ENCODE measurements at places on chromosomes 2 and 18.

DNA sequence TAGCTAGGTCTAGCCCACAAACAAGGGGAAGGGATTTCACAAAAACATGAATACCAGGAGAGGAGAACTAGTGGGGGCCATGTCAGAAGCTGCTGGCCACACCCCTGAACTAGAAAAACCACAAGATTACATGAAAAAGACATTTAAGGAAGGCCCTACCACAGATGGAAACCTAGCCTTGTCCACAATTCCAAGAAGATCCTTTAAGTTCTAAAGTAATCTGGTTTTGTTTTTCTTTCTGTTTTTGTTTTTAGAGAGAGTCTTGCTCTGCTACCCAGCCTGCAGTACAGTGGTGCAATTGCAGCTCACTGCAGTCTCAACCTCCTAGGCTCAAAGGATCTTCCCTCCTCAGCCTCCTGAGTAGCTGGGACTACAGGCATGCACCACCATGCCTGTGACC lies 34.2 kb upstream of the CAB39 start:
- H3K4me3 ChIP-seq: no peak overlapping the region
- H3K27ac ChIP-seq: no peak overlapping the region
- DNase-seq: no peak
- H3K36me3 ChIP-seq: no peaks in the 10 kb centered on the region
- no peaks in the 10 kb centered on the region for H3K27me3 ChIP-seq

GRCh38 chr2:230790981-230791380 lies 73.8 kb upstream of the ITM2C start:
- no peak overlapping the region for H3K27ac ChIP-seq
- peaks cover 25% of the 10 kb centered on the region for H3K36me3 ChIP-seq
- H3K4me1 ChIP-seq: peaks cover 40% of the 10 kb centered on the region
- no peak overlapping the region for H3K4me3 ChIP-seq
- no peak for DNase-seq
- no peaks in the 10 kb centered on the region for H3K27me3 ChIP-seq

DNA sequence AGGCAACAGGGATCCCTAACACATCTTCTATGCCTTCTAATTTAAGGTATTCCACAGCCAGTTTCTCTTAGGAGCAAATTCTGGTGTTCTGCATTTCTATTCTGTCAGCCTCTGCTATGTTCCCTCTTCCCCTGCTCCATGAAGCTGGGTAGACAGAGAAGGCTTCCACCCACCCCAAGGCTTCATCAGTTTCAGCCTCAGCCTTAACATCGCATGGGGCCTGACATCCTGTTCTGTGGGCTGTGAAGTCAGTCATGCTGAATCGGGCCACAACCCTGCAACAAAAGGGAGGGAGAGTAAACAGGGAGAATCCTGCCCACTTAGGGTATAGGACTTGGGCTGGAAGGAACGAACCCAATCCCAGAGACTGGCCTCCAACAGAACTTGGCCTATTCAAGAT lies 70.6 kb upstream of the PPM1B start:
- H3K4me1 ChIP-seq: no peaks in the 10 kb centered on the region
- H3K27ac ChIP-seq: no peak overlapping the region
- no peaks in the 10 kb centered on the region for H3K36me3 ChIP-seq
- no peak for DNase-seq
- H3K27me3 ChIP-seq: no peaks in the 10 kb centered on the region
- no peak overlapping the region for H3K4me3 ChIP-seq

DNA sequence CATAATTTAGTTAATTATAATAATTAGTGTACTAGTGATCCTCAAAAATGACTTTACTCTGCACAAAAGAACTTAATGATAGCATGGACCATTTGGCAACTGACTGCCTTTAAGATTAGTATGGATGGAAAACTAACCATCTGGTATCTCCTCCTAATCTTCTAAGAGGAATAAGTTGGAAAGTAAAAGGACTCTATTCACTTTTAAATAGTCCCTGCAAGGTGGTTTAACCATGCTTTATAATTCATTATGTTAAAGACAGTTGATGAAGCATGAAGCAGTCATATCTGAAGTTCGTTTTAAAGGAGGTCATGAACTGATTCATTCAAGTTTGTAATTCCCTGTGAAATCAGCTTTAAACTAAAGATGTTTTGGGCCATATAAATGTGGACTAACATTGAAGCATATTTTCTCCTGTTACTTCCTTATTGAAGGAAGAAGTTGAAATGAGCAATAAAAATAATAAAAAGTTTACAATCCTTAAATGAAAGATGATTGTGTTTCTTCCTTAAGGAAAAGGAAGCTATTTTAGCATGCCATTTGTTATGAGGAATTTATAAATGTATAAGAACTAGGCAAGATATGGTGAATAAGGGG lies 446.0 kb downstream of the XIRP2 start:
- H3K27ac ChIP-seq: no peak overlapping the region
- no peak overlapping the region for H3K4me3 ChIP-seq
- no peaks in the 10 kb centered on the region for H3K27me3 ChIP-seq

DNA sequence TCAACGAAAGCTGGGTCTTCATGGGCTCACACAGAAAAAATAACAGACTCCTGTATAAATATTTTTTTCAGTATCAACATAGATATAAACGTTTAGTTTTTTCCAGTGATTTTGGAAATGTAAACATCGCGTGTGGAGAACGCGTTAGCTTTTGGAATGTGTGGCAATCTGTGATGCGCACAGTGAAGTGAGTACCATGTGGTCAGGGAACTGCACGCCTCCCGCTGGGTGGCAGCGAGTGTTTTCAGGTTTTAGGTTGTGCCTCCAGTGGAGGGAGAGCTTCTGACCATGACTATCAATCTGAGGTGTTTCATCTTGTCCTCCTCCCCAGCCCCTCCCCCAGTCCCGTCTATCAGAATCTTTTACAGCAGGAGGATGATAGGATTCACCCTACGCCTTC lies 127.8 kb downstream of the ARHGAP28 start:
- H3K36me3 ChIP-seq: no peaks in the 10 kb centered on the region
- H3K27me3 ChIP-seq: no peaks in the 10 kb centered on the region
- no peak for DNase-seq
- no peak overlapping the region for H3K4me3 ChIP-seq
- no peaks in the 10 kb centered on the region for H3K4me1 ChIP-seq

- H3K27me3 ChIP-seq: peaks cover 4% of the 10 kb centered on the region
- H3K4me1 ChIP-seq: no peaks in the 10 kb centered on the region
- no peaks in the 10 kb centered on the region for H3K36me3 ChIP-seq
- no peak overlapping the region for H3K27ac ChIP-seq
- no peak for DNase-seq
- no peak overlapping the region for H3K4me3 ChIP-seq
These were observed 32.1 kb upstream of the SH3BP4 start for GRCh38 chr2:234919711-234920110.

GRCh38 chr18:35689728-35690127 lies 108.2 kb downstream of the GALNT1 start:
- no peaks in the 10 kb centered on the region for H3K4me1 ChIP-seq
- no peak overlapping the region for H3K4me3 ChIP-seq
- H3K27ac ChIP-seq: no peak overlapping the region
- no peaks in the 10 kb centered on the region for H3K36me3 ChIP-seq
- H3K27me3 ChIP-seq: no peaks in the 10 kb centered on the region

- no peak overlapping the region for H3K27ac ChIP-seq
- H3K4me1 ChIP-seq: no peaks in the 10 kb centered on the region
- no peaks in the 10 kb centered on the region for H3K36me3 ChIP-seq
- no peak for DNase-seq
These were observed 293.0 kb upstream of the CDH2 start for GRCh38 chr18:28469946-28470345.

DNA sequence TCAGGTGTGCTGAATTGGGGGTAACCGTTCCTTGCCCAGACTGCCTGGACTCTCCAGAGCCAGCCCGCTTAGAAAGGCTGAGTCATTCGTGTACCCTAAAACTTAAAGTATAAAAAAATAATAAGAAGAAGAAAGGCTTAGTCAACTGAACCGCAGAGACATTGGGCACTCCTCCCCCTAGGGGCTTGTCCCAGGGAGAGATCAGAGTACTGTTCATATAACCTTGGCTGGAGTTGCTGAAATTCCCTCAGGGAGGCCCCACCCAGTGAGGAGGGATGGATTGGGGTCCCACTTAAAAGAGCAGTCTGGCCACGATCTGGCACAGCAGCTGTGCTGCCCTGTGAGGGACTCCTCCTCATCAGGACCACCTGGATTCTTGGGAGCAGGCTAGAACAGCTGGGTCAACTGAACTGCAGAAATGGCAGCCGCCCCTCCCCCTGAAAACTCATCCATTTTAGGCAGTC lies 37.2 kb downstream of the ANKRD12 start:
- peaks cover 26% of the 10 kb centered on the region for H3K4me1 ChIP-seq
- H3K4me3 ChIP-seq: no peak overlapping the region
- H3K27ac ChIP-seq: no peak overlapping the region
- no peaks in the 10 kb centered on the region for H3K27me3 ChIP-seq
- DNase-seq: no peak

DNA sequence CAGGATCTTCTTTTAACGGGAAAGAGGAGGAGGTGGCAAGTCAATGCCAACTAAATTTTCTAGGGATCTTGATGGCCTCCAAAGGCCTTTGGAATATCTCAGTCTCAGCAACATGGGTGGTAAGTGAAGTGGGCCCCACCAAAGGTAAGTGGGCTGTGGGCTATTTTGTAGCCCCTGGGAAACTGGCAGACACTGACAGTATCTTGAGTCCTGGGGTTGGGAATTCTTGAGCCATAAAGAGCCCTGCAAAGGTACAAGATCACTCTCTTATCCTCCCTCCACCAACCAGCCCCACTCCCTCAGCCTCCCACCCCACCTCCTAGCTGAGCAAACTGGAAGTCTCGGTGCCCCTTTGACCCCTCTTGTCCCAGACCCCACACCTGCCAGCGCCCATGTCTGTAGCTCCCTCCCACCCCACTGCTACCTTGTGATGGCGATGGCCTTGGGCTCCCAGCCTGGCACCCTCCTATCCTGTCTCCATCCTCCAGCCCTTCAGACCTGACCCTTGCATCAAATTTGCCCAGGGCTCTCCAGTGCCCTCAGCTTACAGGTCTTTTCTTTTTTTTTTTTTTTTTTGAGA lies 8.5 kb downstream of the ATP6V1B1 start:
- no peak overlapping the region for H3K4me3 ChIP-seq
- H3K36me3 ChIP-seq: no peaks in the 10 kb centered on the region
- no peak for DNase-seq
- H3K27ac ChIP-seq: no peak overlapping the region
- H3K27me3 ChIP-seq: no peaks in the 10 kb centered on the region
- peaks cover 13% of the 10 kb centered on the region for H3K4me1 ChIP-seq

DNA sequence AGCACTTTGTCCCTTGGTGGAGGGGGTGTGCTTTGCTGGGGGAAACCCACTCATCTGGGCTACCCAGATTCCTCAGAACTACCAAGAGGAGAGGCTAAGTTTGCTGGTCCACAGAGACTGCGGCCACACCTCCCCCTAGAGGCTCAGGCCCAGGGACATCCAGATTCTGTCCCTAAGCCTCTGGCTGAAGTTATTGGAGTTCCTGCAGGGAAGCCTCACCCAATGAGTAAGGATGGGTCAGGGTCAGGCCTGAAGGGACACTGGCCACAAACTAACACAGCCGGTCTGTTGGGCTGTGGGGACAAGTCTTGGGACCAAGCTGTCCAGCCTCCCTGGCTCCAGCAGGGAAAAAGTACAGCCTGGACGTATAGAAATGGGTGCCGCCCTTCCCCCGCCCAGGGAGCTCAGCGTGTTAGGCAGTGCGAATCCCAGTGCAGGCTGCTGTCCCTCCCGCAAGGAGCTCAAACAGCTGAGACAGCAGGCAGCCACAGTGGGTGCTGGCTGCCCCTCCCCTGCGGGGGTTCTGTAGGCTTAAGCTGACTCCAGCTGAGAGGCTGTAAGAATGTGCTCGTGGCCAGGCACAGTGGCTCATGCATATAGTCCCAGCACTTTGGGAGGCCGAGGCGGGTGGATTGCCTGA lies 86.9 kb upstream of the ARL5A start:
- DNase-seq: no peak
- no peak overlapping the region for H3K27ac ChIP-seq
- no peak overlapping the region for H3K4me3 ChIP-seq
- no peaks in the 10 kb centered on the region for H3K4me1 ChIP-seq

GRCh38 chr18:44778788-44779187 lies 98.1 kb downstream of the SETBP1 start:
- H3K4me1 ChIP-seq: no peaks in the 10 kb centered on the region
- no peak overlapping the region for H3K4me3 ChIP-seq
- no peak overlapping the region for H3K27ac ChIP-seq
- no peak for DNase-seq
- no peaks in the 10 kb centered on the region for H3K27me3 ChIP-seq

DNA sequence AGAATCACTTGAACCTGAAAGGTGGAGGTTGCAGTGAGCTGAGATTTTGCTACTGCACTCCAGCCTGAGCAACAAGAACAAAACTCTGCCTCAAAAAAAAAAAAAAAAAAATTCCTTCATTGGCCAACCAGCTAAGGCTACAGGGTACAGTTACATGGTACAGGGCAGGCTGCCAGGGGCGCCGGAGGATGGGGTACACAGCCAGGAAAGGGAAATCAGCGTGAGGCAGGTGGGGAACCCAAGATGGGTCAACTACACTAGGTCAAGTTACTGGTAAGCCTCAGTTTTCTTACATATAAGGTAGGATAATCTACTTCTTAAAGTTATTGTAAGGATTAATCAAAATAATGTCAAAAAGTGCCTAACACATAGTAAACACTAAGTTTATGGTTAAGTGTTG lies 142.6 kb upstream of the MSH6 start:
- no peaks in the 10 kb centered on the region for H3K27me3 ChIP-seq
- H3K4me1 ChIP-seq: no peaks in the 10 kb centered on the region
- H3K36me3 ChIP-seq: no peaks in the 10 kb centered on the region
- H3K4me3 ChIP-seq: no peak overlapping the region
- no peak for DNase-seq

DNA sequence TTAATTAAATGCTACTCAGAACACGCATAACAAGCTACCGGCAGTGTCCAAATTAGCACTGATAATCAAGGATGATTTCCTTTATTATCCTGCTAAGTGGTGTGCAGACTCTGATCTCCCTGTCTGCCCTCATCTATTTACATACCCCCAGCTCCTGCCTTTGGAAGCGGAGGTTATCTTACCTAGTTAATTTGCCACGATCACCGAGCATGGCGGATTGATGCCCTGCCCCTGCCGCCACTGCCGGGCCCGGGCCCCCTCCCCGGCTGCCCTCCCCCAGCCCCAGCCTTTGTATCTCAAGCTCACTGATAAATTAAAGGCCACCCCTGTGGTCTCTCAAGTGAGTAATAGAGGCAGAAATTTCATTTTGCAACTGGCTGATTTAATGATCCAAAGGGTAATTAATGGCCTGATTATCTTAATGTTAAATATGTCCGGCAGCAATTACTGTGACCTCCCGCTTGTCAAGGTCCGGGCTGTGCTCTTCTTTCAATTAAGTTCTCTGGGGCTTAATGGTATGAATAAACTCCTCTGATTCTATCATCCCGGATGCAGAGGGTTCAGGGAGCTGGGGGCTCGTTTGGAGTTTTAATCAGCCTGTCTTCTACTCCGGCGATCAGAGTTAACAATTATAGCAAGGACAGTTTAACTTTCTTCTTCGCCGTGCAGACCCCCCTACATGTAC lies 113.4 kb downstream of the GBX2 start:
- no peaks in the 10 kb centered on the region for H3K4me1 ChIP-seq
- no peak overlapping the region for H3K27ac ChIP-seq
- no peak overlapping the region for H3K4me3 ChIP-seq
- no peaks in the 10 kb centered on the region for H3K27me3 ChIP-seq
- no peak for DNase-seq

All from CD8-positive, alpha-beta memory T cell (primary cell).